ENCODE measurements at places on chromosomes 2 and 18.

DNA sequence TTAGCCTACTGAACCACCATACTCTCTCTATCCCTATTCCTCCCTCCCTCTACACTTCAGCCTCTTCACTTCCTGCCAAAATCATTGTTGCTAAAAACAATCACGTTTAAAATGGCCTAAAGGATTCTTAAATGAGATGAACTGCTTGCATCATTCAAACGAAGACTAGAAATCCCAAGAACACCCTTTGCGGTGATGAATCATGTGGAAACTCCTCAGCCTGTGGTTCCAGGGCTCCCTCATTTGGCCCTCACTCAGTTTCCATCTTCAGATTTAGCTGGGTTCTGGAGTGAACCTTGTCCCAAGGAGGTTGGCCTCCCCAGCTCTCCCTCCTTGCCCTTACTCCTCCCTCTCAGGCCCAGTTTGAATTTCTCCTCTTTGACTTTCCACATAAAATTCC is 125.6 kb upstream of the CDC42EP3 start:
- DNase-seq = no peak

GRCh38 chr18:9743200-9744016 is 35.3 kb downstream of the RAB31 start:
- no peak for DNase-seq

- DNase-seq = no peak
These were observed 72.3 kb upstream of the NFATC1 start for GRCh38 chr18:79323471-79323870.

DNA sequence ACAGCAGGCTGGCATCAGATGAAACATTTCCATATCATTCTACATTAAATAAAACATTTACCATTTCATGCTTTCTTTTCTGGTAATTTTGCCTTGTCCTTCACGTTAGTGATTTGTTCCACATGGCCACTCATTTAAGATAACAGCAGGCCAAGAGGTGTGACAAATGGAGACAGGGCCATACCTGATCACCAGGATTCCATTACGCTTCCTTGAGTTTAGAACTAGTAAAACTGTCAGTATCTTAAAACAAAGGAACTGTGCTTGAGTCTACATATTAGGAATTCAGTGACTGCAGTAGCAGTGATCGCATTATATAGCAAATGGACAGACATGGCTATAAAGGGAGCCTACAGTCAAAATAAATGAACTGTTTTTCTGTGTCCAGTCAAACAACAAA is 155.1 kb upstream of the FSHR start:
- no peak for DNase-seq

- no peak for DNase-seq
These were observed 85.0 kb downstream of the VSNL1 start for GRCh38 chr2:17625446-17625845.

GRCh38 chr2:134238371-134238770 is 15.5 kb upstream of the MGAT5 start:
- DNase-seq = no peak

GRCh38 chr2:235599596-235600338 is 105.9 kb downstream of the AGAP1 start:
- DNase-seq = no peak

GRCh38 chr18:30676053-30676480 is 366.5 kb downstream of the DSC3 start:
- DNase-seq = no peak

DNA sequence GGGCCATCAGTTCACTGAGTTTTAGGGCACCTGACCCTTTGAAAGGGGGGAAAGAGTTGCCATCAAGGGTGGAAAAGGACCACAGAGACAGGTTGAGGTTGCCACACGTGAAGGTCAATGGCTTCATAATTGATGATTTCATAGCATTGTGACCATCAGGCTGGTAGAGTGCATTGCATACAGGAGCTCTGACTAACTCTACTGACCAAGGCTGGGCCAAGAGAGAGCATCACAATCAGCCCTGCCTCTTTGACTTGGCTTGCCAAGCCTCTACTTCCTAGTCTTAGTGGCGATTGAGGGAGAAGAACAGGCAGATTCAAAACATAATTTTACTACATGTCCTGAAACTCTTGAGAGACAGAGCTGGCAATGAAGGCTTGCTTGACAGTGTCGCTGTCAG is 5.8 kb upstream of the TNP1 start:
- no peak for DNase-seq

DNA sequence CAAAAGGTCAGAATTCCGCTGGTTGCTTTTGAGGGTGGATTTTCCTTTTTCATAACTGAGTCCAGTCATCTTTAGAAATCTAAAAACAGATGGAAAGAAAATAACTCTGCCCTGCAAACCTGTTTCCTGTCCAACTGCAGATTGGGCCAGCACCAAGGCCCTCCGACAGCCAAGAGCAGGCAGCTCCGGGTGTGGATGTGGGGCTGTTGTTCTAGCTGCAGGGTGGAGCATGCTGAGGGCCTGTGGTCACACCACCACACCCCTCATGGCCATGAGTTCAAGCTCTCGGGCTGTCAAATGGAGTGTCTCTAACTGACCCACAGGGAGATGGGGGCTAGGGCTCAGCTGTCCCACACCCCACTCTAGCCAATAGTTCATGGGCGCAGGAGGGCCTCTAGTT is 69.3 kb upstream of the BZW1 start:
- DNase-seq = no peak

DNA sequence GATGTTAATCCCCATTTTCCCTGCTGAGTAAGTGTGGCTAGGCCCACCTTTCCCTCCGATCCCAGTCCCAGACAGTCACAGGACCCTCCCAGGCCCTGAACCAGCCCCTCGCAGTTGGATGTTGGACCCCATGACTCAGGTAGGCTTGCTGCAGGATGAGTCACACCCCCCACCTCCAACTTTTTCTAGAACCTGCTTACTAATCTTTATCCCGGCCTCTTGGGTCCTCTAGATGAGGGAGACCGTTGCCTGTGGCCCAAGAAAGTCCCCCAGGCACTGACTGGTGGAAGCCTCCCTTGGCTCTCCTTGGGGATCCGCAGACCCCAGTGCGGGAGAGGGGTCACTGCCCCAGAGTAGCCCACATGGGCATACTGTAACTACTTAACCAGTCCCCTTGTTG is 98.5 kb downstream of the SMAD7 start:
- DNase-seq = no peak

DNA sequence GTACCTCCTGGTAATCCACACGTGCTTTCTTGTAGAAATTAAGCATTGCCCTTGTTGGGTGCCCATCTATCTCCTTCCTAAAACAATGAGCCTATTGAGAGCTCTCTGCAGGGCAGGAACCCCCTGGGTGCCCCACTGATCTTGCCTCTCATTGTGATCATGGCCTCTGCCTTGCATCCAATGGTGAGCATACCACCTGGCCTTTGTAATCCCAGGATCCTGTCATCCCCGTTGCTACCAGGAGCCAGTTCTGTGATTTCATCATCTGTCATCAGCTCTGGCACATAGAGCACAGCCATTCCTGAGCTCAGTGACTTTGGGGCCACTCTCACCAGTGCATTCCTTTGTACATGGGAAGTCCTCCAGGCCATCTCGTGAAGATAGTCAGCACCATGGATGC is 381.0 kb upstream of the ID2 start:
- DNase-seq = no peak

DNA sequence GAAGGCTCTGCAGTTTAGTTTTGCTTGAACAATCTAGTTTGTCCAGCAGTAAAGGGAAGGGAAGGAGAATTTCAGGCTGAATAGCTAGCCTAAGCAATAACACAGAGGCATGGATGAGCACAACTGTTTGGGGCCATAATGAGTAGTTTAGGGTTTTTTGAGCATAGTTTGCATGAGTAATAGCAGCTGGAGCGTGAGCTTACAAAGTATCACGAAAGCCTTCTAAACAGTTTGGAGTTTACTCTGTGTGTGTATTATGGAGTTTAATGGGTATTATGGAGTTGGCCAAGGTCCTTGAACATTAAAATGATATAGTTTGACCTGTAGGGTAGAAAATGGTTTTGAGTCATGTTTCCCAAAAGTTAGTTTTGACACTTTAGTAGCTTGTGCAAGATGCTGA is 782.3 kb downstream of the ERBB4 start:
- DNase-seq = no peak

DNA sequence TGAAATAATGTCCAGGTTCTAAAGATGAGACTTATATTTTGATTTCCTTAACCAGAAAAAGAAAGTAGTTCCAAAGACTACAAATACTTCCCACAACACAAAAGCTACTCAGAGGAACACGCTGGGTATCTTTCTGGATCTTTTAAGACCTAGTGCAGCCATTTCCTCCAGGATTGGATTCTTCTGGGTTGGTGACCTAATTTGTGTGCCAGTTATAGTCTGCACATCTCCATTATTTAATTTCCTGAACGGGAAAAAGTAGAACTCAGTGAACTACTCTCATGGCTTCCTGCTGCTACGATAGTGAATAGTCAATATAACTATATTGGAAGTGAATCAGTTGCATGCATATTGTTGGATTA is 1.5 kb downstream of the TMEM87B start:
- no peak for DNase-seq

DNA sequence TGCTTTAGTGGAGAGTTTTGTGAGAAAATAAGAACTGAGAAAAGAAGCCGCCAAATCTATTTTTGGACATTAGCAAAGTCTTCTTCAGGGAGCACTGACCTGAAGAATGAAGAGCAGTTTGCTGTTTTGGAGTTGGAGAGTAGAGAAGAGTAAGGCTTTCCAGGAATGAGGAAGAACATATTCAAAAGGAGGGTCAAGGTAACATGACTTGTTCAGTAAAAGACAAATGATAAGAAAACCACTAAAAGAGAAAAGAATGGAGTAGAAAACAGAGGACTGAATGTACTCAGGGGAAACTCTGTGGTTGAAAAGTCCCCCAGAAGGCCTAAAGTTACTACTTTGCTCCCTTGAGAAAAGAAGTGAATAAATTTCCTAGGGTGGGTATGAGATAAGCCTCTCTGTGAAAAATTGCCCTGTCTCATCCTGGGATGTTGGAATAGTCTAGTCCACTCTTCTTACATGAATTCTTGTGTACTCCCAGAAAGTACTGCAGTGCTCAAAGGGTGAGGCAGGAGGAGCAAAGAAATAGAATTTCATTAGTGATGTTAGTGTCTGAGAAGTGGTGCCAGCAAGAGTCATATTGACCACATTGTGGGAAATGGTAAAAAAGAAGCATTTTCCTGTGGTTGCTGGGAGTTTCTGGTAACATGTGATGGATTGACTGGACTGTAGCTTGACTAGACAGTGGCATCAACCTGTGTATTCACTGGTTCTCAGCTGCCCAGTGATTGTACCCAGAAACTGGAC is 27.8 kb downstream of the MBD5 start:
- no peak for DNase-seq

DNA sequence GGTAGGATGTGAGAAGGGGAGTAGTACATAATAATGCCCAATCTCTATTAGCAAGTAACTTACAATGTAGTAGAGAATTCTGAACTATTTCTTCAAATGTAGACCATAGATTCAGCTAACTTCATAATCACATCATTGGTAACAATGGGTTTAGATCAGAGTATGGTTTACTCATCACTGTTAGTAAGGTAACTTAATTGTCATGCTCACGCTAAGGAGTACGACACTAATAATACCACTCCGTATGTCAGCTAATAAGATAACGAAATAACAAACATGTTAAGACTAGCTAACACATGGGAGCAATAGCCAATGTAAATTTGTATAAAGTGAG is 56.4 kb upstream of the CCDC141 start:
- DNase-seq = no peak
